Activated CD4-positive, alpha-beta T cell treated with anti-CD3 and anti-CD28 coated beads, Interleukin-2, amount 50 U/mL, for 1 hour (primary cell): ENCODE measurements at places on chromosomes 3 and 15.

DNA sequence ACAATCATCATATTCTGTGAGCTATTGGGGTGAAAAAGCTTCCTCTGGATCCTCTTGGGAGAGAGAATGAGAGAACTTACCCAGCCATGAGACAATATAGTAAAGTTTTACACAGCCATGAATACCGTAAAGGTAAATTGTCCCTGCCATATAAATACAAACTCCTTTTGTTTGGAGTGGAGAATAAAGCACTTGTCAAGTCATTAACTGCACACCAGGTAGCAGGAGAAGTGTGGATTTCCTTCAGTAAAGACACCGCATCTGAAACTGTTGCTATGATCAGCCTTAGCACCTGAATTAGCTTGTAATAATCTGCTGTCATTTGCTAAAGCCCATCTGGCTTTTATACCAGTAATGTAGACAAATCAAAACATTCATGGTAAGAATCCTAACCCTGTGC is 336.6 kb upstream of the SLCO3A1 start:
- no peak for DNase-seq

DNA sequence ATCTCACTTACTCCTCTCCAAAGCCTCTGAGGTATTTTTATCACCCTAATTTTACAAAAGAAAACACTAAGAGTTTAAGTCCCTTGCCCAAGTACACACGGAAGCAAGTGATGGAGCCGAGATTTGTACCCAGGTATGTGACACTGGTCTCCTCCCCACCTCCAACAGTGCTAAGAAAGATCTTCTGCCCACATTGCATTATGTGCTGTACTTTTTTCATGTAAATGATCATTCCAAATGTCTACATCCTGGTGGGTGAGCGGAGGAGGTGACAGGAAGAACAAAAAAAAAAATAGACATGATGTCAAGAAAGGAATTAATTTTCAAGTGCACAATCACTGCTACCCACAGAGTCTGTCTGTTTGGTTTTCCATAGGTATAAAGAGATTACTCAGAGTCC is 694.1 kb downstream of the FHIT start:
- DNase-seq, result no peak

DNA sequence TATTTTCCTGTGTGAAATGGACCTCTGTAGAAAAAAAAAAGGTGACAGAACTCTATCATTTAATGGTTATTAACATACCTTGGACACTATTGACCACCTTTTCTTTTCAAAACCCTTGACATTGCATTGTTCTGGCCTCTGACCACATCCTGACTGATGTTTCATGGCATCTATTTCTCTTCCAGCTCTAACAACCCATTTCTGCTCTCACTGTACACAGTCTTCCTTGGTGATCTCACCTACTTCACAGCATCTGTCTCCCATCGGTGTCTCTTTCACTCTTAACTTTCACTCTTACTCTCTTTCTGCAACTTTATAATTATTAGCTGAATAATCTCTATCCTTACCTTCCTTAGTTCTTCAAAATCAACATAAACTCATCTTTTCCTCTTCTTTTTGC is 217.4 kb upstream of the CD96 start:
- no peak for DNase-seq

DNA sequence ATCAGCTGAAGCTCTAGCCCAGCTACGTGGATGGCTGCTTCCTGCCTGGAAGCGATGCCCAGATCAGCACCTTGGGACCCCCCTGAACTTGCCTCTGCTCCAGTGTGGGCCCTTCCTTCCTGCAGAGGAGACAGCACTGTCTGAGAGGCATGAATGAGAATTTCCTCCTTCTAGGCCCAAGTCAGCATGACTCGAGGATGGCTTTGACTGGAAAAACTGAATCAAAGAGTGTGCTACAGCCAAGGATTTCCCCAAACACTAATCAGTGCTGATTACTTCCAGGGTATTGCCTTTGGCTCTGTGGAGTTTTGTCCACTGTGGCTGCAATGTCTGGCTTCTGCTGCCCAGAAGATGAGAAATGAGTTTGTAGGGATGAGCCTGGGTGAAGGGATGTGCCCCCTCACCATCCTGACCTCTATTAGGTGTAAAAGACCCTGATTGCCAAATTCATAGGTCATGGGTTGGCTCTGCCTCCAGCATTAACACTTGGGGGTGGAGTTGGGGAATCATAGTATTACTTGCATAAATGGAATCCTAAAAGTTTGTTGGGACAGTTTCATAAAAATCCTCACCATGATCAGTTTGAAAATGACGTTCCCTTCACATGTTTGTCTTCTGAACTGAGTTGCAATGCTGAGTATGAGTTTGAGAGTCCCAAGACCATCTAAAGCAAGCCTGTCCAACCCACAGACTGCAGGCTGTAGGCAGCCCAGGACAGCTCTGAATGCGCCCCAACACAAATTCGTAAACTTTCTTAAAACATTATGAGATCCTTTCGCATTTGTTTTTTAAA is 36.7 kb downstream of the FLNB start:
- no peak for DNase-seq

- no peak for DNase-seq
Measured at GRCh38 chr3:186997061-186997460, 66.7 kb downstream of the ST6GAL1 start.

- DNase-seq, result no peak
Measured at GRCh38 chr3:127252446-127252845, 35.4 kb downstream of the PRR20G start.
